ENCODE measurements at places on chromosomes 7 and 10. TPM values are rescaled to one million over a fixed set of nuclear protein-coding genes. Genes with fewer than 3 reads are reported as not detected.

GRCh38 chr10:3484306-3485056, 300.5 kb downstream of the KLF6 start:
- no peak overlapping the region for H3K4me3 ChIP-seq
- no peaks in the 10 kb centered on the region for H3K27me3 ChIP-seq
- no peaks in the 10 kb centered on the region for H3K36me3 ChIP-seq
- DNase-seq = no peak

DNA sequence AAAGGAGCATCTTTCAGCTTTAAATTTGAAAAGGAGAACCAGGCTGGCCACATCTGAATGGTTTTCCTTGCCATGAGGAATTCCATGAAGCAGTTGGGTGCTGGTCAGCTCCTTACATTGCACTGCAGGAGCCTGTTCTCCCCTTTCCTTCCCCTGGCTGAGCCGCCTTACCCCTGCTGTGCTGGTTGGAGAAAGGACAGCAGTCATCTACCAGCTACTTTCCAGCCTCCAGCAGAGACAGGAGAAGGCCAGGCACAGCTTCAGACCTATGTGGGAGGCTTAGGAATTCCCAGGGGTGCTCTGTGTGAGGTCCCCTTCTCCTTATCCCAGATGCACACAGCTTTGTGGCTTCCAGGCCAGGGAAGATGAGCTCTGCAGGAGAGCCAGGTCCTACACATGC, 4.7 kb downstream of the C10orf71 start:
- H3K36me3 ChIP-seq = no peaks in the 10 kb centered on the region
- no peak overlapping the region for H3K4me3 ChIP-seq
- no peak overlapping the region for H3K27ac ChIP-seq
- DNase-seq = no peak
- peaks cover 21% of the 10 kb centered on the region for H3K4me1 ChIP-seq
- no peaks in the 10 kb centered on the region for H3K27me3 ChIP-seq

DNA sequence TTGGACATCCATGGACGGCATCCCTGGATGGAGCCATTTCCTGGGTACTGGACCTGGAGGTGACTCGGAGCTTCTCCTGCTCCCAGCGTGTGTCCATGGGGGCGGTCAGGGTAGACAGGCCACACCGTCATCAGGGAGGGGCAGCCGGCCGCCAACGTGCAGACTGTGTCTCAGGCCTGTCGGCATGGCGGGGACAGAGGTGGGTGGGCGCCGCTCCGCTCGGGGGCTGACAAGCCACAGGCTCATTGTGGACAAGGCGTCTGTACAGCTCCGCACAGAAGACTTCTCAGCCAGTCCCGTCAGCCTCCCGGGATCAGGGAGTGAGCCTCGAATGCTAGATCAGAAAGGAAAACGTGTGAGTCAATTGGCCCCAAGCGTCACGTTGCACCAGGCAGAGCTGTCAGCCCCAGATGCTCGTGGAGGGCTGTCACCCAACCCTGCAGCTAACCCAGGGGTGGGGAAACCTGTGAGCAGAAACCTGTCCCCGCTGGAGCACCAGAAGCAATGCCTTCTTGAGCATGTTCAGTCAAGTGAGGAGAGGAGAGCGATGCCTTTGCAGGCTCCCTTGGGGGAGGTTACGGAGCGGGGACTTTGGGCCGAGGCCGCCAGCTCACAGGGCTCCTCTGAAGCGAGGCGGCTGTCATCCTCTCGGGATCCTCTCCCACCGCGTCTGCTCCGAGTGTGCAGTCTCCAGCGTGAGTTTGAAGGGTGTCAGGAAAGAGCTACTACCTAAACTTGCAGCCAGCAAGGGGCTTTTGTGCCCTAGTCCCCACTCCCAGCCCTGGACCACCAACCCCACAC, 16.0 kb upstream of the DPYSL4 start:
- H3K4me3 ChIP-seq = no peak overlapping the region
- H3K27me3 ChIP-seq = no peaks in the 10 kb centered on the region
- no peaks in the 10 kb centered on the region for H3K4me1 ChIP-seq
- DNase-seq = no peak
- no peaks in the 10 kb centered on the region for H3K36me3 ChIP-seq
- H3K27ac ChIP-seq = no peak overlapping the region

- no peaks in the 10 kb centered on the region for H3K27me3 ChIP-seq
- H3K4me1 ChIP-seq = no peaks in the 10 kb centered on the region
- no peak overlapping the region for H3K4me3 ChIP-seq
- H3K27ac ChIP-seq = no peak overlapping the region
- no peak for DNase-seq
Measured at GRCh38 chr10:91864099-91864498, 45.2 kb downstream of the FGFBP3 start.

The ANAPC16 gene
- 46.7 TPM for total RNA-seq

The FAM131B gene
- total RNA-seq = 3.3 TPM

GRCh38 chr7:4854916-4855315, 6.9 kb downstream of the PAPOLB start:
- H3K36me3 ChIP-seq = no peaks in the 10 kb centered on the region
- H3K4me3 ChIP-seq = no peak overlapping the region
- no peaks in the 10 kb centered on the region for H3K27me3 ChIP-seq

DNA sequence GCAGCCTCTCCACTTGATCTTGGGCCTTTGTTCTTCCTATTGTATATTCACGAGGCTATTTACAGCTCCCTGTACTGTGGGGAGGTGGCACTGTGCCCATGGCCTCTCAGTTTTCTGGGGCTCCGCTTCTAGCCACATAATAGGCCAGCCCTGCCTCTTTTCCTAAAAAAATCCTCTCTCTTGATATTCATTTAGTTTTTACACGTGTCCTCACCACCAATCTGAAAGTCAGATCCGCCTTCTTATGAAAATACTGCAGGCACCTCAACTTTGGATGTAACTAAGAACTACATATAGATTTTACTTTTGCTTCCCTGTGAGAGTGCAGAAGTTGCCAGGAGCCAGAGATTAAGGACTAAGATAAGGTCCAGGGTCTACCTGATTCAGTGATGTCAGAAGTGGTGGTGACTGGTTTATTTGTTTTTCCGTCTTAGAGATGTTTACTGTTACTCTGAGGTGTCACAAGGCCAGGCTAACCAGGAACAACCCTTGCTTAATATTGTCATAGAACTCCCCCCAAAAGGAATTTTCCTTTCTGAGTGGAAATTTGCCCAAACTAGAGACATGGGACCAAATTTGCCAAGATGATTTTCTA, 7.8 kb downstream of the BAMBI start:
- DNase-seq = no peak
- H3K4me3 ChIP-seq = no peak overlapping the region
- no peak overlapping the region for H3K27ac ChIP-seq

DNA sequence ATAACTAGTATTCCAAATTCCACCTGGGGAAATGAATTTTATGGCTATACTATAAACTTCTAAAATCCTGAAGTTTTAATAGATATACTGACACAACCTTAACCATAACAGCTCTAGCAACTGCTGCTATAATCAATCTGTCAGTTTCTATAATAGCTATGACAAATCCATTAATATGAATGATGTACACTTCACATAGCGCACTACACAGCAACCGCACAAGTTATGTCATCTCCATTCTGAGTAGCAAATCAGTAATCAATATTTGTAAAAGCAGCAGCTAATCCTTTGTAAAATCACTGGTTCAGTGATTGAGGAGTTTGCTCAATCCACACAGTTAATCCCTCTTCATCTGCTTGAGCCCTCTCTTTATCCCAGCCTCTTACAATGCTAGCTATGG, 105.3 kb downstream of the SKAP2 start:
- H3K27me3 ChIP-seq = no peaks in the 10 kb centered on the region
- no peak overlapping the region for H3K27ac ChIP-seq
- no peaks in the 10 kb centered on the region for H3K36me3 ChIP-seq
- H3K4me3 ChIP-seq = no peak overlapping the region
- H3K4me1 ChIP-seq = no peaks in the 10 kb centered on the region

GRCh38 chr10:44458671-44459413, 73.9 kb upstream of the CXCL12 start:
- peaks cover 22% of the 10 kb centered on the region for H3K4me1 ChIP-seq
- DNase-seq = no peak
- no peaks in the 10 kb centered on the region for H3K27me3 ChIP-seq
- no peak overlapping the region for H3K27ac ChIP-seq
- no peak overlapping the region for H3K4me3 ChIP-seq

The CLDN12 gene
- total RNA-seq = 30.5 TPM

DNA sequence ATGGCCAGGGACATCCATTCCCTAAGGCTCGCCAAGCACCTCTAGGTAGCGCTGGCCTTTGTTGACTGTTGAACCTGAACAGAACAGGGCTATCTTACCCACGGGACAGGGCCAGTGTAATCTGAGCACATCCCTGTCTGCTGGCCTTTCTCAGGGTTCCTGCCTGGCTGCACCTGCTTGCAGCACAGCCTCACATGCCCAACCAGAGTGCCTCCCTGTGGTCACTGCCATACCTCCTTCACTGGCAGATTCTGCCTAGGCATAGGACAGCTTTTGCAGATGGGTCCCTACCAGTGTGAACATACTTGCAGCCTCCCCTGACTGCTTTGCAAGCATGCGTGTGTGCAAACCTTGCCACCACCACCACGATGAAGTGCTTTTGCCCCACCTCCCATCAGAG, 15.8 kb upstream of the LIPN start:
- H3K27me3 ChIP-seq = no peaks in the 10 kb centered on the region
- no peak overlapping the region for H3K4me3 ChIP-seq
- H3K27ac ChIP-seq = no peak overlapping the region
- no peaks in the 10 kb centered on the region for H3K36me3 ChIP-seq

The MSMB gene
- not detected for total RNA-seq

- H3K4me1 ChIP-seq = no peaks in the 10 kb centered on the region
- DNase-seq = no peak
- no peaks in the 10 kb centered on the region for H3K36me3 ChIP-seq
- no peaks in the 10 kb centered on the region for H3K27me3 ChIP-seq
- no peak overlapping the region for H3K27ac ChIP-seq
Measured at GRCh38 chr7:102849079-102849478, 63.7 kb upstream of the LRRC17 start.

The COL26A1 gene
- not detected for total RNA-seq

- no peaks in the 10 kb centered on the region for H3K4me1 ChIP-seq
- H3K27me3 ChIP-seq = no peaks in the 10 kb centered on the region
- H3K27ac ChIP-seq = no peak overlapping the region
- H3K4me3 ChIP-seq = no peak overlapping the region
- no peaks in the 10 kb centered on the region for H3K36me3 ChIP-seq
Measured at GRCh38 chr7:87316846-87317552, 28.5 kb upstream of the CROT start.

DNA sequence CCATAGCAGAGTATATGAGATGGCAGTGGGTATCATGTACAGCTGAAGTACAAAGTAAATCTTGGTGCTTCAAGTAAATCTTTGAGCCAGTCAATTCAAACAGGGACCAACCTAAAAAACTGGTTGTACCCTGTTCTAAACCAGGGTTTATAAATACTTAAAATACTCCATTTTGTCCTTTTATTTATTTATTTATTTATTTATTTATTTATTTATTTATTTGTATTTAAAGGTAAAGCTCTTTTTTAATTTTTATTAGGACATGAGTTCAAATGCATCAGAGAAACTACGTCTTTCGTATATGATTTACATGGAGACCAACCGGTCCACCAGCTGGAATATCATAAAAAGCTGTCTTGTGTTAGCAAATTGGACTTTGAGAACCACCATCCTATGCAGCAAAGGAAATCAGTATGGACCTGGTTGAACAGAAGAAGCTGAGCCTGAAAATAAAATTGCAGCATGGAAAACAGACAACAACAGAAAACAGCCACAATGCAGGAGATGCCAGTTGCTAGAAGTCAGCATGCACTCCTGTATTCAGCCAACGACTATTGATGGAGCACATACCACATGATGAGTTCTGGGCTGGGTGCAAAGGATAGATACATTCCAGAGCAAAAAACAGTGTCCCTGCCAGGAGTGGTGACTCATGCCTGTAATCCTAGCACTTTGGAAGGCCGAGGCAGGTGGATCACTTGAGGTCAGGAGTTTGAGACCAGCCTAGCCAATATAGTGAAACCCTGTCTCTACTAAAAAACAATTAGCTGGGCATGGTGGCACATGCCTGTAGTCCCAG, 60.0 kb downstream of the PLXNA4 start:
- peaks cover 34% of the 10 kb centered on the region for H3K4me1 ChIP-seq
- H3K27me3 ChIP-seq = no peaks in the 10 kb centered on the region
- no peak overlapping the region for H3K4me3 ChIP-seq
- no peak for DNase-seq

DNA sequence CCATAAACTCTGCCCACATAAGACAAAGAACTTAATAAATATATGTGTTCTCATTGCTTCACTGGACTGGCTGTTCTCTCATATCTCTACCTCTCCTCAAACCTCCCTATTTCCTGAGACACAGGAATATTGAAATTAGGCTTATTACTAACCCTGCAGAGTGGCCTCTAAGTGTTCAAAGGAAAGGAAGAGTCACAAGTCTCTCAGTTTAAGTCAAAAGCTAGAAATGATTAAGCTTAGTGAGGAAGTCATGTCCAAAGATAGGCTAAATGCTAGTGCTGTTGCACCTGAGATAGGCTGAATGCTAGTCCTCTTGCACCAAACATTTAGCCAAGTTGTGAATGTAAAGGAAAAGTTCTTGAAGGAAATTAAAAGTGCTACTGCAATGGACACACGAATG, 41.1 kb downstream of the GNAI1 start:
- H3K27ac ChIP-seq = no peak overlapping the region
- H3K4me1 ChIP-seq = no peaks in the 10 kb centered on the region
- no peak overlapping the region for H3K4me3 ChIP-seq
- no peaks in the 10 kb centered on the region for H3K27me3 ChIP-seq
- H3K36me3 ChIP-seq = no peaks in the 10 kb centered on the region
- DNase-seq = no peak

GRCh38 chr10:28503114-28503513, 29.8 kb upstream of the WAC start:
- no peak for DNase-seq
- H3K4me1 ChIP-seq = no peaks in the 10 kb centered on the region
- H3K4me3 ChIP-seq = no peak overlapping the region
- H3K36me3 ChIP-seq = no peaks in the 10 kb centered on the region
- H3K27me3 ChIP-seq = no peaks in the 10 kb centered on the region

DNA sequence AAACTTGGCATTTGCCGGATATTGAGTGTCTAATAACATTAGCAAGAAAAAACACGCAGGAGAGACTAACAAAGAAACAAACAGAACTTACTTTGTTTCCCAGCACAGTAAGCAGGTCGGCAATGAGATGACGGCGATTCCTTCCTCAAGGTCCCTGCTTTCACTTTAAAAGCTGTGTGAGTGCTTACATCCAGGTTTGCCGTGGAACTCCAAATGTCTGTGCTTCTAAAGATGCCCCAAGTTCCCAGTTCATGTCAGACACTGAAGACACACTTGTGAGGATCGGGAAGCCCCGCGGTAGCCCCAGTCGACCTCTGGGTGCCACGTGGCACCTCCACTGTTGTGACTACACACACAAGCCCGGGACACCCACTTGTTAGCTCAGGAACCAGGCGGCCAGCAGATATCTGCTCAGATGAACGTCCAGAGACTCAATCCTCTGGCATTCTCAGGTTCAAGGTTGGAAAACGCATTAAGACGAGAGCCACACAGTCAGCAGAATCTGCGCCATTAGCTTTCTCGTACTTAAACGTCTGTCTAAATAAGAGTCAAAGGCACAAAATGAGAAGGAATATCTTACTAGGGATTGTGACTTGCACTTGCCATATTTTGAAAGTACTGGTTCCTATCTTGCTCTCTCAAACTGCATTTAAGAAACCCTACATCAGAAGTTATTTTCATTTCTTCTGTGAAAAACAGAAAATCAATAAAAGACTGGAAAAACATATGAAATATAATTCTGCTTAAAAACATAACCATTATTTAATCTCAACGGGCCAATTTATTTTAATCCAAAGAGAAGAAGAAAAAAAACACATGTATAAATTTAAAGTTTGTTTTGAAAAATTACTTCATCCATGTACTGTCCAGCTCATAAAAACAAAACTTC, 207.6 kb upstream of the KLF14 start:
- H3K4me1 ChIP-seq = peaks cover 84% of the 10 kb centered on the region
- DNase-seq = no peak
- peaks cover 2% of the 10 kb centered on the region for H3K36me3 ChIP-seq
- H3K27me3 ChIP-seq = no peaks in the 10 kb centered on the region

The ACTL6B gene
- total RNA-seq = not detected

All from thoracic aorta (tissue), 2 donors.